ENCODE measurements at places on chromosomes 3 and 15. TPM values are rescaled to one million over a fixed set of nuclear protein-coding genes. Genes with fewer than 3 reads are reported as not detected.

The LRIG1 gene
- total RNA-seq: 79.9 TPM

The FBXW12 gene
- total RNA-seq: not detected

The ACTC1 gene
- total RNA-seq: 0.49 TPM

The GREM1 gene
- 0.16 TPM for total RNA-seq

The ASB14 gene
- total RNA-seq: not detected

The CYP1A2 gene
- not detected for total RNA-seq

The ACSBG1 gene
- not detected for total RNA-seq

The AGBL1 gene
- not detected for total RNA-seq

The PEX11A gene
- total RNA-seq: 6.2 TPM

The TM4SF18 gene
- 498 TPM for total RNA-seq

The TARS3 gene
- 5.2 TPM for total RNA-seq

The ABI3BP gene
- 17.4 TPM for total RNA-seq

The PTPRG gene
- 22.5 TPM for total RNA-seq

The COL6A5 gene
- not detected for total RNA-seq
